ENCODE measurements at places on chromosomes 3 and 15. TPM values are rescaled to one million over a fixed set of nuclear protein-coding genes. Genes with fewer than 3 reads are reported as not detected.

Gene GNAI2
- polyA plus RNA-seq = 187 TPM

Gene FBXO45
- 7.0 TPM for polyA plus RNA-seq

Gene SUCNR1
- 0.64 TPM for polyA plus RNA-seq

Gene MANF
- polyA plus RNA-seq = 60.7 TPM

Gene TGM4
- polyA plus RNA-seq = 0.62 TPM

Gene MITF
- 3.2 TPM for polyA plus RNA-seq

Gene IMPG2
- 0.23 TPM for polyA plus RNA-seq

Gene CCDC80
- polyA plus RNA-seq = 10.6 TPM

Gene ARHGAP11A
- 4.4 TPM for polyA plus RNA-seq

Gene SPINT1
- polyA plus RNA-seq = 33.8 TPM

Gene DHX36
- 66.1 TPM for polyA plus RNA-seq

Gene CFAP100
- polyA plus RNA-seq = 0.11 TPM

Gene AP3B2
- polyA plus RNA-seq = 5.0 TPM

Gene VPS18
- 10.3 TPM for polyA plus RNA-seq
